ENCODE measurements at places on chromosomes 5 and 9. TPM values are rescaled to one million over a fixed set of nuclear protein-coding genes. Genes with fewer than 3 reads are reported as not detected.

Gene NPR3
- 9.9 TPM for total RNA-seq

Gene PTCH1
- total RNA-seq, result 4.7 TPM

Gene SLC25A2
- total RNA-seq, result 0.52 TPM

Gene LCN1
- total RNA-seq, result not detected

Gene ABLIM3
- total RNA-seq, result 15.1 TPM

Gene NEUROG1
- not detected for total RNA-seq

Gene OR1L8
- not detected for total RNA-seq

Gene ATG10
- 8.4 TPM for total RNA-seq

Gene SLC45A2
- 0.52 TPM for total RNA-seq

Gene MAPKAP1
- total RNA-seq, result 44.9 TPM

Gene CFAP90
- total RNA-seq, result 0.52 TPM

Gene BAAT
- total RNA-seq, result 0.52 TPM

Gene CCNJL
- 3.1 TPM for total RNA-seq

Gene IL33
- 14.6 TPM for total RNA-seq

Gene OR13C8
- total RNA-seq, result not detected

Gene SPATA31E1
- not detected for total RNA-seq

Gene RGMB
- total RNA-seq, result 29.7 TPM

Gene AHRR
- total RNA-seq, result 1.0 TPM

Gene SHC3
- total RNA-seq, result 0.52 TPM

Gene AJM1
- total RNA-seq, result 0.52 TPM

Gene RETREG1
- 61.1 TPM for total RNA-seq

Gene DBH
- not detected for total RNA-seq

Gene IL13
- total RNA-seq, result not detected

Gene HSPB3
- total RNA-seq, result 151 TPM

Gene GFRA3
- 1.0 TPM for total RNA-seq

Gene ARHGEF37
- 2.1 TPM for total RNA-seq

Gene MLANA
- total RNA-seq, result not detected

Gene SMIM33
- not detected for total RNA-seq

Gene PCDHGA4
- 1.0 TPM for total RNA-seq

Gene PIP5KL1
- total RNA-seq, result not detected

Gene GGTA1
- total RNA-seq, result 6.3 TPM

Gene DEPDC1B
- 3.1 TPM for total RNA-seq

Gene PRKAA1
- total RNA-seq, result 41.2 TPM

Gene PRRT1B
- total RNA-seq, result not detected

Gene LCN9
- not detected for total RNA-seq

Gene LYRM7
- 13.6 TPM for total RNA-seq

Gene CORO2A
- under 0.01 TPM for total RNA-seq

Gene ACO1
- total RNA-seq, result 24.5 TPM

Gene DMRT3
- total RNA-seq, result under 0.01 TPM

Gene MAST4
- 10.4 TPM for total RNA-seq

Gene PCDHA10
- total RNA-seq, result under 0.01 TPM

Gene SLIT3
- total RNA-seq, result 7.8 TPM

Gene IL7R
- total RNA-seq, result 0.52 TPM

Gene SPINK13
- not detected for total RNA-seq

Gene IFNA21
- not detected for total RNA-seq
